ENCODE measurements at places on chromosomes 3 and 15.

DNA sequence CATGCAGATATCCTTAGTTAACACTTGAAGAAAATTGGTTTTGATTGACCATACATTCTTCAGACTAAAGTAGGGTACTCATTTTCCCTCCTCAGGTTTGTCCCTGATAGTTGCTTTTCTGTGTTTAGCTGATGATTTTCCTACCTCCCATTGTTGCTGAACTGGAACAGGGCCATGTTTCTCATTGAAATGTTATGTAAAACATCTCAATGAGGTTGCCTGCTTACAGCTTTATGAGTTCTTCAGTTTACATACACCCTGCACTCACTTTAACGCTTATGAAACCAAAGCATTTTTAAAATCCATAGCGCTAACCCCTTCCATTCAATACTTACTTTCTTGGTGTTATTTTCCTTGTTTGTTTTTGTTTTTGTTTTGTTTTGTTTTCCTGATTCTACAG, 61.9 kb downstream of the HMG20A start:
- no peak for DNase-seq

DNA sequence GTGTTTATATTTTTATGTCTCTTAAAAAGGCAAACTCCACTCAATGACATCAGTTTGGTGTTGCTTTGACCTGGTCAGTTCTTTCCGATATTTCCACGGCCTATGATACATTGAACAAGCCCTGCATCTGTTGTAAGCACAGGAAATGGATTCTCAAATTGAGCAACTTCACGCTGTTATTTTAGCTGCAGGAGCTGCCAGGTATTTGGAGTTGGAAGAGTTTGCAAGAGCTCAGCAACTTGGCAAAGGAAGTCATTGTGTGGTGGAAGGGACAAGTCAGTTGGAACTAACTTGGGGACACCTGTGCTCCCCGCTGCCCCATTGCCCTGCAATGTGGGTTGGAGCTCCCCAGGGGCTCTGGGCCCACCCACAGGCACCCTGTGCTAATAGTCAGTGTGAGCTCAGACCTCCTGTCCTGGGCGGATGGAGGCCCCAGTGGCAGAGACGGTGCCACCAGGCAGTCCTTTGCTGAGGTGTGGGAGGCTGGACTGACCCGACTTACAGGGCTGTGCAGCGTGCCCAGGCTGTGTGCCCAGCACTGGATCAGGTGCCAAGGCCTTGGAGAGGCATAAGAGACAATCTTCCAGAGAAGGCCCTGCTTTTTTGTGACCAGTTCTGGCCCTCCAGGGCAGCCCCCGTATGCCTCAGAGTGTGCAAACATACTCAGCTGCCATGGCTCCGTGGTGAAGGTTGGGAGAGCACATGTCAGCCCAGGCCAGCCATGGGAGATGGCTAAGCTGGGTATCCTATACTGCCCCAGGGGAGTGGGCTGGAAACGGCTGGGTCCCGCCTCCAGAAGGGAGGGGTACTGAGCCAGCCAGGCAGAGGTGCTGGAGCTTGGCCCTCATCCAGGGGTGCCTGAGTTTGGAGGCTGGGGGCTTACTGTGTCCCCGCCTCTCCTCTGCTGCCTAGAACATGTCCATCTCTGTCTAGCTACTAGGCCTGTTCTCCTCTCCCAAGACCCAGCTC, 43.5 kb downstream of the KY start:
- no peak for DNase-seq

DNA sequence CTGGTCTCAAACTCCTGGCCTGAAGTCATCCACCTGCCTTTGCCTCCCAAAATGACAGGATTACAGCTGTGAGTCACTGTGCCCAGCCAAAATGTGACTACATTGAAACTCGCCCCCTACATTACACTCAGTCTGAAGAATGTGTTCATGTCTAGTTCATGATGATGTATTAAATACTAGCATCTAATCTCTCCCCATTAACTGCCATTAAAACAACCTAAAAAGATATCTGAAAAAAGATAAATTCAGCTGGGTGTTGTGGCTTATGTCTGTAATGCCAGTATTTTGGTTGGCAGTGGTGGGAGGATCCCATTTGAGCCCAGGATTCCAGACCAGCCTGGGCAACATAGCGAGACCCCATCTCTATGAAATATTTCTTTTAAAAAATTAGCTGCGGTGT, 159.4 kb downstream of the PCCB start:
- DNase-seq = no peak

GRCh38 chr3:112170046-112170445, 37.0 kb upstream of the GCSAM start:
- DNase-seq = no peak

DNA sequence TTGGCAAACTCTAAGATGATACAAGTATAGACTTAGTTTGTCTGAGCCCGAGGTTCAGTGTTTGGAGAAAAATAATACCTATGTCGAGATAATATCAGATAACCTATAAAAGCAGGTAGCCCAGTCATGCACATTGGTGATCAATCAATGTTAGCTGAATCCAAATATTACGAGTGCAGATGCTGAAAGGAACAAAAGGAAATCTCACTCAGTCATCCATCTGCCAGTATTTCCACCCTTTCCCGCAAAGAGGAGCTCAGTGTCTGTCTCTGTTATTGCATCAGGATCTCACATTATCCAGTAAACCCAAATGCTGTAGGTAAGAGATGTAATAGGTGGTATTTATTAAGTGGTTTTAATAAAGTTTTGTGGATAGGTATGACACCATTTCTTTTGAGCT, 251.2 kb upstream of the CTDSPL start:
- DNase-seq = no peak

DNA sequence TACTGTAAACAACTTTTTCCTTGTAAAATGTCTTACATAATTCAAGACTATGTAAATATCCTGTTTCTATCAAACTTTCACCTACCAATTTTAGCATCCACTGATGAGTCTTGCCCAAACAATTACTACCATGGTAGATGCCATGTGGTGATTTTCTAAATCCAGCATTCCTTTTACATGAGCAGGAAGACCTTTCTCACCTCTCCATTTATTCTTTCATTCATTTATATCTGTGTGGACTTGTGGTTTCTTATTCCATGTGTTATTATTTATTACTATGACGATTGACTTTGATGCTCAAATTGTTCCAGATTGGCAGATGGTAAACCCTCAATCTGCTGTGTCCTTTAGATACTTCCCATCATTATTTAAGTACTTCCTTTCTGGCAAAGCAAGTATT, 62.4 kb downstream of the IFT57 start:
- no peak for DNase-seq

GRCh38 chr3:24222165-24222805, 272.4 kb downstream of the THRB start:
- DNase-seq = no peak

GRCh38 chr3:81790117-81790516, 28.7 kb upstream of the GBE1 start:
- DNase-seq = no peak

DNA sequence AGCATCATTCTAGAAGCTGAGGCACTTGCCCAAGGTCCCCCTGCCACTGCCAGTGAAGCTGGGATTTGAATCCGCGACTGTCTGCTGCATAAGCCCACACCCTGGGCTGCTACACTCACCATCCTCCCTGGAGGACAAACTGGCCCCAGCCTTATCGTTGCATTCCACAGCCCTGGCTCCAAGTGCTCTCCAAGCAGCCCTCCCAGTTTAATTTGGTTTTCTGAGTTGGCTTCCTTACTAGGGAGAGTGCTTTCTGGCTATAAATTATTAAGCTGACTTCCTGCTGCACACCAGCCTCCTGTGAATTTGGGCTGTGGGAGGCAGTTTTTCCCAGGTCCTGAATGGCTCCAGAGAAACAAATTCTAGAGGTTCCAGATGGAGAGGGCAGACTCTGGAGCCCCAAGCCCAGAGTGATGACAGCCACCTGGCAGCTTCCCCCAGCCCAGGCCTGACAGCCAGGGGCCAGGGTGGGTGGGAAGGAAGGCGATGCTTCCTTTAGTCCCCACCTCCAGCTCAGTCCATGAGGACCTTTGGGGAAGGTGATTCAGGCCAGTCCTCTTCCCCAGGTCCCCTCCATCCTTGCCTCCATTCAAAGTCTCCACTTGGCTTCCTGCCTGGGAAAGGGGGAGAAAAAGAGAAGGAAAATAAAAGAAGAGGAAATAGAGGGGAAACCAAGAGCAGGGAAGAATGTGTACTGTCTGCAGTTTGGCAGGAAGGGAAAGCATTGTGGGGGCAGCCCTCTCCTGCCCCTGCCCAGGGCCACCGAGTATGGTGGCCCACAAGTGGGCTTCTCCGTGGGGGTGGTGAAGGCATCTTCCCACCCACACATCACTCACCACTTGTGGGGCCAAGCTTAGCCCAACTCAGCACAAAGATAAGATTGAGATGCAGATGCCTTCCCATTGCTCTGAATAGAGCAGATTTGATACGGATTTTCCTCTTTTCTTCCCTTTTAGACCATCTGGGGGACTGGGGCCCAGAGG, 69.6 kb downstream of the SEMA5B start:
- DNase-seq = no peak

DNA sequence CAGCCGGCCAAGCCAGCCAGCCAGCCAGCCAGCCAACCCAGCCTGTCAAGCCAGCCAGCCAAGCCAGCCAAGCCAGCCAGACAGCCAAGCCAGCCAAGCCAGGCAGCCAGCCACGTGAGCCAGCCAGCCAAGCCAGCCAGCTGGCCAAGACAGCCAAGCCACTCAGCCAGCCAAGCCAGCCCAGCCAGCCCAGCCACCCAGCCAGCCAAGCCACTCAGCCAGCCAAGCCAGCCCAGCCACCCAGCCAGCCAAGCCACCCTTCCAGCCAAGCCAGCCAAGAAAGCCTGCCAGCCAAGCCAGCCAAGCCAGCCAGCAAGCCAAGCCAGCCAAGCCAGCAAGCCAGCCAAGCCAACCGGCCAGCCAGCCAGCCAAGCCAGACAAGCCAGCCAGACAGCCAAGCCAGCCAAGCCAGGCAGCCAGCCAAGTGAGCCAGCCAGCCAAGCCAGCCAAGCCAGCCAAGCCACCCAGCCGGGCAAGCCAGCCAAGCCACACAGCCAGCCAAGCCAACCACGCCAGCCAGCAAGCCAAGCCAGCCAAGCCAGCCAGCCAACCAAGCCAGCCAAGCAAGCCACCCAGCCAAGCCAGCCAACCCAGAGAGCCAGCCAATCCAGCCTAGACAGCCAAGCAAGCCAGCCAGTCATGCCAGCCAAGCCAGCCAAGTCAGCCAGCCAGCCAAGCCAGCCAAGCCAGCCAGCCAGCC, 199.5 kb downstream of the GOLGA6L6 start:
- no peak for DNase-seq

DNA sequence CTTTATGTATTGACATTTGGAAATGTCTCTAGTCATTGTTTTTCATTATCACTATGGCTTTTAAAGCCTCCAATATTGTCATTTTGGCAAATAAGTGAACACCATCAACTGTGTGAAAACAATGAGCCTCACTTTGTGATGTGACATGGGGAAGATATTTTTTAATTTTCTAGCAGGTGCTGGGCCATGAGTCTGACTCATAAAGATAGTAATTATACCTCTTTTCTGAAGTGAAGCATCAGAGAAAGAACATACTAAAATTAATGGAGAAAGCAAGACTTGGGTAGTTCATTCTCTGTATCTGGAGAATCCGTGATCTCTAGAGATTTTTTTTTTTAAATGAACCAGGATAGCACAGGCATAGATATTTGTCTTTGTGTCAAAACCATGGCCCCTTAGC, 100.8 kb downstream of the CCNL1 start:
- DNase-seq = no peak

GRCh38 chr3:172673210-172673679, 37.6 kb downstream of the NCEH1 start:
- peak; percentile 58 for DNase-seq

GRCh38 chr3:18481946-18482548, 56.9 kb upstream of the SATB1 start:
- no peak for DNase-seq

DNA sequence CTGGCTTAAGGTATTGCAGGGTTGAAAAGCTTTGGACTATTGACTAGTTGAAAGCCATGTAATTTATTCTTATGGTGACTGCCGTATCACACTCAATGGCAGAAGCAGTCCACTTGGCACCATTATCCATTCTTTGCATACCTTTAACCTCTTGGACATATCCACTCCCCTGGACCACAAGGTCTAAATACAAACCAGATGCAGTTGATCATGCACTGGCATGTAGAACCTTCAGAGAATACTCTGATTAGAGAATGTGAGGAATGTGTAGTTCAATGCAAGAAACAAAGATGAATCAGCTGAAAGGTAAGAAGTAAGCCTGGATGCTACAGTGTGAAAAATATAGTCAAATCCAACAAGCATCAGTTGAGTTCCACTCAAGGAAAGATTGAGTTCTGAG, 93.1 kb downstream of the FRMD5 start:
- DNase-seq = no peak

DNA sequence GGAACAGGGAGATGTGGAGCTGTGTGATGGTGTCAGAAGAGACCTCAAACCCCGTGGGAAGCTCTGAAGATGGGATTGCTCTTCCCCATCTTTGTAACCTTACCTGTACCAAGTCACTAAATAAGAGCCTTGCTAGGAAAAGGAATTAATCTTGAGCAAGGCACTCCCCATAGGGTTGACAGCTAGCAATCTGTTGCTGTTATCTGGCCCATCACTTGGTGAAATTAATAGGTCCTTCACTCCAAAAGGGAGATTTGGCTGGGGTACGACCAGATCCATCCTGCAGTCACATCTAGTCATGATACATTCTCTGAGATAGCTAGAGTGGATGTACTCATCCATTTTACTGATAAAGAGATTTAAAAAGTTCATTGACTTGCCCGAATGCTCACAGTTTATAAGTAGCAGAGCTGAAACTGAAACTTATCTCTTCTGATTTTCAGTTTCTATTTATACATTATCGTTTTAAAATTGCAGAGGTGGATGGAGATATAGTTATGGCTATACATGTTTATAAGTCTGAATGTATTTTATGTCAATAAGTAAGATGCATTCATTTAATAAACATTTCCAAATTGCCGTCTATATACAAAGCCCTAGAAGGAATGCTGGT, 299.1 kb upstream of the MCTP2 start:
- DNase-seq = no peak

DNA sequence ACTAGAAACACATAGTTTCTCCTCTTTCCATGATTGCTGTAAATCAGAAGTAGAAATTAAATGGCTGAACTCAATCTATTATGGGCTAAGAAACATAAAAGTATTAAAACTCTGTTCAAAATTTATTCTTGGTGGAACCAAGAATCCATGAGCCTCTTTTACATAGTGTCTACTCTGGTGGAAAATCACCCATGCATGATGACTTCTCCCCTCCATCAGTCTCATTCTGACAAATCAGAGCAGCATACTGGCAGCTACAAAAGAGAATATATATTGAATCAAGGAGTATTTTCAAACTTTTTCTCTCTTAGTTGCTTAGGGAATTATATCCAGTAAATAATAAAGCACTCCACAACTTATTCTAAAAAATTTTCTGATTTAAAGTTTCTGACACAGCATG, 536.9 kb upstream of the CCDC54 start:
- no peak for DNase-seq

- DNase-seq = no peak
Measured at GRCh38 chr3:20096135-20096685, 56.0 kb downstream of the KAT2B start.

Data from SHP77 treated with DMSO at 0.1 percent for 48 hours (cell line).